GM23338 (cell line): ENCODE measurements at places on chromosomes 16 and 17. TPM values are rescaled to one million over a fixed set of nuclear protein-coding genes. Genes with fewer than 3 reads are reported as not detected.
A peak's percentile ranks its signal among the peaks of the same experiment; 100 is the strongest.

Gene PPM1D
- 7.8 and 7.9 TPM in 2 replicates for polyA plus RNA-seq

Gene ZG16
- not detected in 2 replicates for polyA plus RNA-seq

Gene TPSG1
- polyA plus RNA-seq: 0.56 and 0.81 TPM in 2 replicates

Gene CCNF
- 21.2 and 24.5 TPM in 2 replicates for polyA plus RNA-seq

Gene MRPL38
- polyA plus RNA-seq: 86.7 and 90.0 TPM in 2 replicates

Gene HEATR9
- polyA plus RNA-seq: not detected in 2 replicates

Gene GLIS2
- 8.2 and 8.8 TPM in 2 replicates for polyA plus RNA-seq

Gene MT1X
- polyA plus RNA-seq: 942 and 1,099 TPM in 2 replicates

Gene SENP3
- 5.5 and 6.5 TPM in 2 replicates for polyA plus RNA-seq

Gene PLCG2
- polyA plus RNA-seq: 1.4 and 2.4 TPM in 2 replicates

GRCh38 chr16:50038756-50039529 lies 13.9 kb downstream of the CNEP1R1 start:
- DNase-seq: peak; percentile 46

DNA sequence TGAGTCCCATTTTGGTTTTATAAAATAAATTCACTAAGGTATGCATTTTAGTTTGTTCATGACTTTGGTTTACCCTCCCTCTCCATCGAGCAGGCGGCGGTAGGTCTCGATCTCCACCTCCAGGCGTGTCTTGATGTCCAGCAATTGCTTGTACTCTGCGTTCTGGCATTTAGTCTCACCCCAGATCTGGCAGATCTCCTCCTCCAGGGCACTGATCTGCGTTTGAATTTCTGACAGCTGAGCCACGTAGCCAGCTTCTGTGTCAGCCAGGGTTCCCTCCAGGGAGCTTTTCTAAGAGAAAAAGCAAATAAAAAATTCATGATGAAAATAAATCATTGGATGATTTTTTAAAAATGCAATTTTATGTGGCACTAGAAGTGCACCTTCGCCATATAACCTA lies 4.2 kb downstream of the KRT24 start:
- DNase-seq: no peak

- no peak for DNase-seq
Observed at GRCh38 chr17:15290605-15291004, 25.5 kb upstream of the PMP22 start.

DNA sequence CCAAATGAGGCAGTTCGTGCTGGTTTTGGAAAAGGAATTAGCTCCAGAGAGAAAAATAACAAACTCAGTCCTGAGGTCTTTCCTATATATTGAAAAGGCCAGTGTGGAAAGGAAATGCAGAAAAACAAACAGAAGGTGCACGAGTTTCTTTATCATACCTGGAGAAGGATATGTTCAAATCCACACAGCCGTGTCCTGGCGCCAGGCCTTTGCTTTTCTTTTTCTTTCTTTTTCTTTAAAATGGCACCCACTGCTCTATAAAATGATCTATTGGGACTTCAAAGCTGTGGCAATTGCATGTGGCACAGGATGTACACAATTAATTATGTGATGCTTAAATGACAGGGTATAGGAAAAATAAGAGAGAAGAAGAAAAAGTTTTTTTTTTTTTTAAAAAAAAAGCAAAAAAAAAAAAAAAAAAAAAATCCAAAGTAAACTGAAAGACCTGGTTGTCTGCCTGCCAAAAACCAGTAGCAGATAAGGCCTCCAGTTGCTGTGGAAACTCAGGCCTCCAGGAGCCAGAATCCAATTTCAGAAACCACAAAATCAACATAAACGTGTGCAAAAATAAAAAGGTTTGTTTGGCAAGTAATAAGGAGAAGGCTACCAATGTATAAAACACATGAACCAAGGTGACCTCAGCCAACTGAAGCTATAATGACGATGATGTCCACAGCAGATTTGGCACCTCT lies 957.6 kb upstream of the SOX9 start:
- DNase-seq: no peak

- DNase-seq: no peak
Observed at GRCh38 chr17:37761059-37761458, 16.2 kb upstream of the HNF1B start.

- DNase-seq: no peak
Observed at GRCh38 chr17:70658317-70658716, 489.0 kb downstream of the KCNJ2 start.

- no peak for DNase-seq
Observed at GRCh38 chr17:72882426-72882825, 210.1 kb downstream of the SLC39A11 start.

GRCh38 chr17:69908626-69909368 lies 166.2 kb upstream of the KCNJ16 start:
- DNase-seq: no peak

GRCh38 chr17:37676115-37676925 lies 33.1 kb upstream of the DDX52 start:
- no peak for DNase-seq

GRCh38 chr16:50834701-50835100 lies 92.8 kb downstream of the CYLD start:
- DNase-seq: no peak

GRCh38 chr17:76368545-76368944 lies 14.8 kb upstream of the PRPSAP1 start:
- DNase-seq: peak; percentile 34

DNA sequence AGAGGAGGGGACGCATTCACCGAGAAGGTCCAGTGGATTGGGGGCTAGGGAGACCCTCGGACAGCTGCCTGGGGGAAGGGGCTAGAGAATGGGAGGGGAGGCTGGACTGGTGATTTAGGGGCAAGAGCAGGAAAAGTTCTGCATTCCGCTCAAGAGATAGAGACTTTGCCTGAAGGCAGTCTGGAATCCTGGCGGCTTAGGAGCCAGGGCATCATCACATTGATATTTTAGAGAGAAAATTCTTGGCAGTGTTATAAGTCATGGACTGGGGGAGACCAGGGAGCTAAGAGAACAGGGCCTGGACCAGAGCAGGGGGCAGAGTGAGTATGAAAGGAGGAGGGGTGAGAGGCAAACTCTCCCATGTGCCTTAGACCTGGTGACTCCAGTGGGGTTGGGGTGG lies 35.8 kb downstream of the MSI2 start:
- no peak for DNase-seq

DNA sequence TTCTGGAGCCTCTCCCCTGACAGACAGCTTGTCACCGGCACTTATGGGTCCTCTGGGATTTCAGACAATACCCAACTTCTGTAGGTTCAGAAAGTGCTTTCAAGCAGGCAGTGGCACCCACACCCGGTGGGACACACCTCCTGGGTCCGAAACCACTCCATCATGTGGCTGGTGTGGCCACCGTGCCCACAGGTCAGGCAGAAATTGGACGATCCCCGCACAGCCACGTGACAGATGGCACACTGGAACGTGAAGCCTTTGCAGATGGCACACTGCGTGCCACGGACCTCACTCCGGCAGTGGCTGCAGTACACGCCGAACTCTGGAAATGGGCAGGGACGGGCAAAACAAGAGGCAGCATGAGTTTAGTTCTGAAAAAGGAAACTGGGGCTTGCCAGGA lies 99.5 kb upstream of the FA2H start:
- DNase-seq: no peak

- no peak for DNase-seq
Observed at GRCh38 chr16:17417740-17418139, 53.0 kb downstream of the XYLT1 start.

GRCh38 chr16:28984091-28984490 lies 761 bp upstream of the LAT start:
- DNase-seq: no peak

DNA sequence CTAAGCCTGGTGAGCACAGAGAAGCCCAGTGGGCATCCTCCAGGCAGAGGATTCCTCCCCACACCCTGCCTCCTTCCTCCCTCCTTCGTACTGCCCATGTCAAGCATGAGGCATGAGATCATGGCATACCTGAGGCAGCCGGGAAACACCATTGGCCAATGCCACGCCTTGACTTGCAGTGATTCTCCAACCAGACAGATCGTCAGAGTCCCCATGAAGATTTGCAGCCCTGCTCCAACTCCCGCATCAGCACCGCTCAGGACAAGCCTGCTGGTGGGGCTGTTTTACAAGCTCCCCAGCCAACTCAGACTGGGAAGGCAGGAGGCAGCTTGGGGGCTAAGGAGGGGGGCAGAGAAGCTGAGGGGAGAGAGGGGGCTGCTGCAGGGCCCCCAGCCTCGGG lies 2.9 kb upstream of the KRT16 start:
- DNase-seq: peak; percentile 62

DNA sequence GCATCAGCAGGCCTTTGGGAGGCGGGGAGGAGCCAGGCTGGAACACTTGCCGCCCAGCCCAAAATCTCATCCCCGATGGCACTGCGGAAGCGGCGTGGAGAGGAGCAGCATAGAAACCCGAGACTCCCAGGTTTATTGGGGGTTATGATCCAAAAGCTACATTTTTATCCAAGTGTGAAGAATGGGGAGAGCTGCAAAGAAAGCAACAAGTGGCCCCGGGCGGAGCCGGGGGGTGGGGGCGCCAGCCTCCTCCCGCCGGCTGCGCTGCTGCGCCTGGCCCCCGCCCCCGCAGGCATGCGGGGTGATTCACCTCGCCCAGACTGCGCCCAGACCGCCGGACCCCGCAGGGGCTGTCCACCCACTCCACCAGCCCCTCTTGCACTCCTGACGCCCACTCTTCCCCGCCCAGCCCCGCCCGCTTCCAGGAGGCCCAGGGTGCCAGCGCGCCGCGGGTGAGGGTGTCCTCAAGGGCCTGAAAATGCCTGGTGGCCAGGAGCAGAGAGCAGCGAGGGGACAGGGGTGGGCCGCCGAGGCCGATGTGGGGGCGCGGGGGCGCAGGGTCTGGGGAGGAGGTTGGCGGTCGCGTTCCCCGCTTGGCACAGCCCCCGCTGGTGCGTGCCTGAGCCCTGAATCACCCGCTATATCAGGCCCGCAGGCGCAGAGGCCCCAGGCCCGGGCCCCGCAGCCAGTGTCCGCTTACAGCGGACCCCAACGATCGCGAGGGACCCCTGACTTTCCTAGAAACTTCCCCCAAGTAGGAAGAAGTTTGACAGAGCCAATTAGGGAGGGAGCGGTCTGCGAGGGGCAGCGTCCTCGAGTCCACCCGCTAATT lies 1.3 kb downstream of the CAVIN1 start:
- peak; percentile 55 for DNase-seq

- DNase-seq: peak; percentile 62
Observed at GRCh38 chr17:4142107-4142900, 526 bp downstream of the ZZEF1 start.

- no peak for DNase-seq
Observed at GRCh38 chr16:8943966-8944759, 19.5 kb downstream of the USP7 start.

DNA sequence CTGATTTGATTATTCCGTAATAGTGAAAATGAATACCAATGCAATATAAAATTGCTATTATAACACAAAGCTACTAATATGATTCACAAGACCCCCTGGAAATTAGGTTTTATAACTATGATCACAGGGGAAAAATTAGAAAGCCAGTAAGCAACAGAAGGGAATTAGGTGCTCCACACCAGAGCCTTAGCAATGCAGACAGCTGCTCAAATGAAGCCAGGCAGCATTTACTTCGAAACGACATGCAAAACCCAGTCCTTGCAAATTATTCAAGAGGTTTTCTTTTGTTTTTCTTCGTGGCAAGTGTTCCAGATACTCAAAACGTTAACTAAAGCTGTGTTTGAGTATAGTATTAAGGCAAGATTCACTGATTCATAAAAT lies 47.9 kb downstream of the TOX3 start:
- DNase-seq: peak; percentile 28

- DNase-seq: no peak
Observed at GRCh38 chr16:13402601-13403000, 501.2 kb downstream of the SHISA9 start.

DNA sequence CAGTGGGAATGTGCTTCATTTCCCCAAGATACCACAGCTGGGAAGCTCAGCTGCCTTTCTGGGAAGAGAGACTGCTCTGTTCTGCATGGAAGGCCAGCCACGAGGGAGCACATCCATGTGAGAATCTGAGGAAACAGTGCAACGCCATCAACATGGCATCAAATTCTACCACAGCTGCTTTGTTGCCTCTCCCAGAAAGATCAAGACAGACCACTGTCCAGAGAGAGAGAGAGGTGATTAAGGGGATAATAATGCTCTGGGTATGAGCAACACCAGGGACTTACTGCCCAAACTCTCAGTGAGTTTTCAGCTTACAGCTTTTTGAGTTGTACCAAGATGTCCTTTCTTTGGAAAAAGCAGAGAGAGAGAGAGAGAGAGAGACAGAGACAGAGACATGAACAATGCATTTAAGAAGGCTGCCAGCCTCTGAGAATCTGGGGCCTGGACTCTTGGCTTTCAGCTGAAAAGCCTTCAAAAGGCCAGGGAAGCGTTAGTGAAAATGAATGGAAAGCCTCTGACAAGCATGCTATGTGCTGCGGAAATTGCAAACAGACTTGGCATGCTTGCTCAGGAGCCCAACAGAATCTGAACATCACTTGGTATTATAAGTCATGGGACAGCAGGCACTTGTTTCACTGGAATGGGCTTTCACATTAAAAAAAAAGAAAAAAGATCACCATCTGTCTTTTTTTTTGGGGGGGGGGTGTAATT lies 223.1 kb downstream of the MAP2K6 start:
- no peak for DNase-seq

- peak; percentile 31 for DNase-seq
Observed at GRCh38 chr17:31900877-31901276, 631 bp downstream of the UTP6 start.

DNA sequence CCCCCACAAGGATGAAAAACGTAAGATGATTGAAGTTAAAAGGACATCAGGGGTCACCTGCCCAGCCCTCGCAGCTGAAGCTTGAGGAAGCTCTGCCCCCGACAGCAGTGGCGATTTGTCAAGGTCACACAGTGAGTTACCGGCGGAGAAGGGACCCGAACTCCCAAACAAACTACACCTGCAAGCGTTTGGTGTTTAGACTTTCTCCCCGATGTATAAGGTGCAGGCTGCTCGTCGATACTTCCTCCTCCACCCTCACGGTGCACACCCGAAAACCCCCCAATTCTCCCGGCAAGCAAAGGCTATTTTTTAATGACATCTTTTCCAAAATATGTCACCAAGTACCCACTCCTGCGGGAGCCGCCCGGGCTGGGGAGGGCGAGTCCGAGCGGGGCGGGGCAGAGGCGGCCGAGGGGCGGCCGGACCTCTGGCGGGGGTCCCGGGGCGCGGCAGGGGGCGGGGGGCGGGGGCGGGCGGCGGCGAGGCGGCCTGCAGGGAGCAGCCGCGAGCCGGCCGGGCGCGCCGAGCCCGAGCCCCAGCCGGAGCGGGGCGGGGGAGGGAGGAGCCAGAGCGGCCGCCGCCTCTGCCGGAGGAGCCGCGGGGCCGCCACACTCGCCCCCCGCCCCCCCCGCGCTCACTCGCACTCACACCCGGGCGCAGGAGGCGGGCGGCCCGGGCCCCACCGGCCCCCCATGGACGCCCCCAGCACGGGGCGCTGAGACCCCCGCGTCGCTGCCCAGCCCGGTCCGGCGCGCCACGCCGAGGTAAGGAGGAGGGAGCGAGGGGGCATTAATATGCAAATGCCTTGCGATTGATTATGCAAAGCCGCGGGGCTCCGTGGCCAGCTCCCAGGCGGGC lies at the start of gene THRA:
Gene THRA, plus strand, starts transcription at position 637 of the 858 bp plus-strand sequence. CDS start 11,524 bp downstream, outside the sequence.
- peak; percentile 83 for DNase-seq
